A549 treated with RU486 at 1 μM for 4 hours (cell line): ENCODE measurements at places on chromosomes 11 and 22. TPM values are rescaled to one million over a fixed set of nuclear protein-coding genes. Genes with fewer than 3 reads are reported as not detected.

LIF gene
- 22.4 to 37.6 TPM (median 34.3 TPM) in 5 replicates for total RNA-seq

LGR4 gene
- 18.7 to 45.5 TPM (median 40.5 TPM) in 5 replicates for total RNA-seq

HMOX1 gene
- 621 to 911 TPM (median 716 TPM) in 5 replicates for total RNA-seq

OR8A1 gene
- not detected in 5 replicates for total RNA-seq

TEAD1 gene
- 31.3 to 67.0 TPM (median 60.0 TPM) in 5 replicates for total RNA-seq

OR2AG2 gene
- not detected in 5 replicates for total RNA-seq

BRSK2 gene
- 5.1 to 8.3 TPM (median 6.4 TPM) in 5 replicates for total RNA-seq

MED15 gene
- 41.6 to 58.3 TPM (median 51.2 TPM) in 5 replicates for total RNA-seq

APLNR gene
- total RNA-seq, result 0.03 to 0.13 TPM (median 0.09 TPM) in 4 of 5 replicates, not detected in the other

GLYATL1B gene
- total RNA-seq, result not detected in 5 replicates

RCOR2 gene
- total RNA-seq, result 0.90 to 1.3 TPM (median 0.97 TPM) in 5 replicates

OR51E2 gene
- total RNA-seq, result not detected in 5 replicates

MS4A5 gene
- total RNA-seq, result not detected in 5 replicates

OR5B21 gene
- not detected in 5 replicates for total RNA-seq

HYOU1 gene
- total RNA-seq, result 39.6 to 50.0 TPM (median 47.3 TPM) in 5 replicates

APOBEC3B gene
- total RNA-seq, result 29.1 to 36.5 TPM (median 30.0 TPM) in 5 replicates

SLC17A6 gene
- not detected in 5 replicates for total RNA-seq

CENPM gene
- 27.0 to 40.9 TPM (median 38.3 TPM) in 5 replicates for total RNA-seq

OR52I1 gene
- total RNA-seq, result not detected in 5 replicates

OR52J3 gene
- not detected in 5 replicates for total RNA-seq

PANX3 gene
- not detected in 5 replicates for total RNA-seq

MYO18B gene
- 0.02 to 0.10 TPM (median 0.05 TPM) in 3 of 5 replicates, not detected in the others for total RNA-seq

OR6A2 gene
- not detected in 5 replicates for total RNA-seq

BIK gene
- total RNA-seq, result 0.79 to 1.9 TPM (median 1.3 TPM) in 5 replicates

RASL10A gene
- total RNA-seq, result 0.16 to 0.35 TPM (median 0.16 TPM) in 3 of 5 replicates, not detected in the others

SCARF2 gene
- total RNA-seq, result 0.55 to 1.3 TPM (median 0.84 TPM) in 5 replicates

EMID1 gene
- total RNA-seq, result 0.32 to 0.61 TPM (median 0.43 TPM) in 5 replicates

C11orf86 gene
- 42.4 to 85.7 TPM (median 60.2 TPM) in 5 replicates for total RNA-seq

FAM83F gene
- total RNA-seq, result not detected in 5 replicates

MMP26 gene
- not detected in 5 replicates for total RNA-seq

RBMXL2 gene
- total RNA-seq, result not detected in 5 replicates

PLA2G3 gene
- not detected in 5 replicates for total RNA-seq

CARD16 gene
- 0.29 TPM in 1 of 5 replicates, not detected in the others for total RNA-seq

SOX10 gene
- not detected in 5 replicates for total RNA-seq

STARD10 gene
- 17.8 to 21.1 TPM (median 19.8 TPM) in 5 replicates for total RNA-seq

CDON gene
- 2.4 to 3.7 TPM (median 3.4 TPM) in 5 replicates for total RNA-seq

MRGPRX4 gene
- not detected in 5 replicates for total RNA-seq

NTM gene
- total RNA-seq, result not detected in 5 replicates

USH1C gene
- total RNA-seq, result 0.74 to 1.5 TPM (median 1.3 TPM) in 5 replicates

SYCE3 gene
- total RNA-seq, result 0.56 to 0.66 TPM (median 0.58 TPM) in 3 of 5 replicates, not detected in the others

CADM1 gene
- total RNA-seq, result 21.2 to 24.5 TPM (median 22.0 TPM) in 5 replicates

PNPLA5 gene
- total RNA-seq, result 0.07 TPM in 1 of 5 replicates, not detected in the others

TIMP3 gene
- total RNA-seq, result 1.5 to 2.7 TPM (median 2.0 TPM) in 5 replicates

ADAMTS15 gene
- 7.6 to 14.3 TPM (median 10.7 TPM) in 5 replicates for total RNA-seq

OR51B6 gene
- total RNA-seq, result not detected in 5 replicates

PACSIN3 gene
- total RNA-seq, result 25.9 to 33.8 TPM (median 30.6 TPM) in 5 replicates

C11orf97 gene
- not detected in 5 replicates for total RNA-seq

CRYBB3 gene
- total RNA-seq, result not detected in 5 replicates

WNT11 gene
- 1.1 to 1.6 TPM (median 1.1 TPM) in 5 replicates for total RNA-seq

TTC9C gene
- total RNA-seq, result 29.5 to 36.2 TPM (median 31.1 TPM) in 5 replicates

FBXO3 gene
- total RNA-seq, result 17.5 to 30.4 TPM (median 26.2 TPM) in 5 replicates

C11orf16 gene
- not detected in 5 replicates for total RNA-seq
